ENCODE measurements at places on chromosomes 2 and 18.
A peak's percentile ranks its signal among the peaks of the same experiment; 100 is the strongest.

DNA sequence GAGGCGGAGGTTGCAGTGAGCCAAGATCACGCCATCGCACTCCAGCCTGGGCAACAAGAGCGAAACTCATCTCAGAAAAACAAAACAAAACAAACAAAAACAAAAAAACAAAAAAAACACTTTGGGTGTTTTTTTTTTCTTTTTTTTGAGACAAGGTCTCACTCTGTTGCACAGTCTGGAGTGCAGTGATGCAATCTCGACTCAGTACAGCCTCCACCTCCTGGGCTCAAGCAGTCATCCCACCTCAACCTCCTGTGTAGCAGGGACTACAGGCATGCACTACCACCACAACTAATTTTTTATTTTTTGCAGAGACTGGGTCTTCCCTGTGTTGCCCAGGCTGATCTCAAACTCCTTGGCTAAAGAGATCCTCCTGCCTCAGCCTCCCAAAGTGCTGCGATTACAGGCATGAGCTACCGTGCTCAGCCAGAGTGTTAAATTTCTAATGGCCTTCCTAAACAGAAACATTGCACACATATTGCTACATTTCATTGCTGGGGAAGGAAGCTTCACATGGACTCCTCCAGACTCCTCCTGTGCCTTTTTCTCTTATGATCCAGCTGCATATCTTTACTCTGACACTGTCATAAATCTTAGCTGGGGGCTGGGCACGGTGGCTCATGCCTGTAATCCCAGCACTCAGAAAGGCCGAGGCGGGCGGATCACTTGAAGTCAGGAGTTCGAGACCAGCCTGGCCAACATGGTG, 19.7 kb downstream of the STARD7 start:
- no peak for DNase-seq

DNA sequence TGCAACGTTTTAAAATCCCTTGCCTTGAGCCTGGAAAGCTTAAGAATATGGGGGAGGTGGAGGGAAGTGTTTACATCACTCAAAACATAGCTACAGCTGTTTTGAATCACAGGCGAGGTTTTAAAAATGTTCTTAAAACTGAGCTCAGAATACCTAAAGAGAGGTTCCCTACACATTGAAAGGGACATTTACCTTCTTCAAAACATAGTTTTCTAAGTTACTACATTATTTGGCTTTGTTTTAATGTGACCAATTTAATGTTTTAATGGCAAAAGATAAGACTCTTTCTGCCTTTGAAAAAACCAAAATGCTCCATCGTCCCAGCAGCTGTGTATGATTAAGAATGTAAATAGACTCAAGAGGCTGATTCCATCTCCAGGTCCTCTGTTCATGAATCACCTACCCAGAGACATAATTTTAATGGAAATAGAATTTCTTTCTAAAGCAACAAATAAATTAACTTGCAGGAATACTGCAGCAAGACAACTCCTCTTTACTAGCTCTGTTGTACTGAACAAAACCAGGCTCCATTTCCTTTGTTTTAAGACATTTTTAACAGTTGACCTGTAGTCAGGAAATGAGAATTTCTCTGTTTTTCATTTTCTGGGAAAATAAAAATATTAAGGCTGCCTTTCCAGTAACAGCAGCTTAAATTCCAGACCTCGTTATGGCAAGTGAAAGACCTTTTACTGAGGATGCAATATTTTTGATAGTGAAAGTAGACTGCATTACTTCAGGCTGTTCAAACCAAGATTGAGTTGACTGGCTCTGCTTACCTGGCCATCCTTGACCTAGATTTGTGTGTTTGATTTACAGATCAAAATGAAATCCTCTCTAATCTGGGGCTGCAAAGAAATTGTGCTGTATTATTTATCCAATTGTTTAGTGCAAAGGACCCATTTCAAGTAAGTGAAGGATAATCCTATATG, 33.7 kb upstream of the WDR75 start:
- DNase-seq, result no peak

DNA sequence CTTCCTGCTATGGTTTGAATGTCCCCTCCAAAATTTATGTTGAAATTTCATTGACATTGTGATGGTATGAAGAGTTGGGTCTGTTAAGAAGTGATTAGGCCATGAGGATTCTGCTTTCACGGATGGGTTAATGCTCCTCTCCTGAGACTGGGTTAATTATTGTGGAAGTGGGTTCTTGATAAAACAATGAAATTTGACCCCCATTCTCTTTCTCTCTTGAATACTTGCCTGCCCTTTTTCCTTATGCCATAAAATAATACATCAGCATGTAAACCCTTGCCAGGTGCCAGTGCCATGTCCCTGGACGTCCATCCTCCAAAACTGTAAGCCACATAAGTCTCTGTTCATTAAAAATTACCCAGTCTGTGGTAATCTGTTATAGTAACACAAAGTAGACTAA, 352.8 kb downstream of the LRRTM4 start:
- DNase-seq, result no peak

DNA sequence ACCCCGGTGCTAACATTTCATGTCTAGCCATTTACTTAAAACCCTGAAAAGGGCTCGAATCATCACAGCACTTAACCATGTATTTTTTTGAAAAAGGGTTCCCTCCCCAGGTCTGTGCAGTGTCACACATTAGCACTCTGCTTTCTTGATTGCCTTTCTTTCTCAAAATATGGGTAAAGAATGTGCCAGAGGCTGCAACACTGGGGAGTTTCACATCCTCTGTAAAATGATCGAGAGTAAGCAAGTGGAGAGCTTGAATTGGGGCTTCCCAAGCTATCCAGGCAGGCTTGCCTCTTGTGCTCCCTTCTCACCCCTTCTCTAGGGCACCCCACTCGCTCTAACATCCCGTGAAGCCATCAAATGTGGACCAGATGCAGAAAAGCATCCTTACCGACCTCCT, 177.0 kb upstream of the CCDC68 start:
- DNase-seq, result no peak

DNA sequence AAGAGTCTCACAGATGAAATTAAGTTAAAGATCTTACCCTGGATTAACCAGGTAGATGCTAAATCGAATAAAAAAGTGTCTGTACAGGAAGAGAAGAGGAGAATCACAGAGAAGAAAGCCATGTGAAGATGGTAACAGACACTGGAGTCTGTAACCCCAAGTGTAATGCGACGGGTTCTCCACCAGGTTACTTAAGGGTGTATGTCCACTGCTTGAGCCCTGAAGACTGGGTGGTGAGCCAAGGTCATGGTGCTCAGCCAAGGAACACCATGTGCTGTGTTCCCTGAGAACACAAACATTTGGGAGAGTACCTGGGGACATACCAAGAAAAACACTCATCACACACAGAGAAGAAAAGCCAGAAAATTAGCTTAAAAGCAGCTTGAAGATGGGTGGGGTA, 8.2 kb upstream of the ACADL start:
- DNase-seq, result no peak

DNA sequence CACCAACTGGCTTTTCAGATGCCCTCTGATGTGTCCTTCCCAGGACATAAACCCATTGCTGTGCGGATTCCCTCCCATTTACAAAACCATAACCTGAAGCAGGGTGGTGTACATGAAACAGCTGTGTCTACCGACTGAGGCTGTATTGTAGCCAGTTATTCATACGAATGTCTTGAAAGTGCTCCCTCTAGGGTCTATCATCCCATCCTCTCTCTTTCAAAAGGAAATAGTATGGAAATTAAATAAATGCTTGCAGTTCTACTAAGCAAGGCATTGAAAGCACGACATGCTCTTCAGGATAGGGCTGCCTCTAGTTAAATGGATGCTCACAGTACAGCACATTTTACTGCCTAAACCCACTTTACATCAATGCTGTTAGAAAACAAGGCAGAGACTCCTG, 112.2 kb upstream of the PXDN start:
- DNase-seq, result no peak

- no peak for DNase-seq
Observed at GRCh38 chr18:74567822-74568221, 29.8 kb upstream of the ZNF407 start.

DNA sequence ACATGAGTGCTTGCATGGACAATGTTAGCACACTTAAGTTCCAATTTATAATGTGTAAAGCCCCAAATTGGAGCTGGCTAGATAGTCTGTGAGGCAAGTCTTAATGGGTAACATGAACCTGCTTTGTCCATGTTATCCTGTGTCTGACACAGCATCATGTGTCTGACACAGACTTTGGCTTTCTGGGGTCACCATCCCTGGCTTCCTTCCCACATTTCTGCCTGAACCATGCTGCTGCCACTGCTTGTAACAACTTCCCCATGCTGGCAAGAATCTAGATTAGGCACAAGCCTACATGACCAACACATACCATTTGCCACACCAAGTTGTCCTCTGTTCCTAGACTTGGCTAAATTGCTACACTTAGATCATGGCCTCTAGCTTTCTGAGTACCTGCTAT, 49.8 kb upstream of the ZBTB7C start:
- DNase-seq, result no peak

DNA sequence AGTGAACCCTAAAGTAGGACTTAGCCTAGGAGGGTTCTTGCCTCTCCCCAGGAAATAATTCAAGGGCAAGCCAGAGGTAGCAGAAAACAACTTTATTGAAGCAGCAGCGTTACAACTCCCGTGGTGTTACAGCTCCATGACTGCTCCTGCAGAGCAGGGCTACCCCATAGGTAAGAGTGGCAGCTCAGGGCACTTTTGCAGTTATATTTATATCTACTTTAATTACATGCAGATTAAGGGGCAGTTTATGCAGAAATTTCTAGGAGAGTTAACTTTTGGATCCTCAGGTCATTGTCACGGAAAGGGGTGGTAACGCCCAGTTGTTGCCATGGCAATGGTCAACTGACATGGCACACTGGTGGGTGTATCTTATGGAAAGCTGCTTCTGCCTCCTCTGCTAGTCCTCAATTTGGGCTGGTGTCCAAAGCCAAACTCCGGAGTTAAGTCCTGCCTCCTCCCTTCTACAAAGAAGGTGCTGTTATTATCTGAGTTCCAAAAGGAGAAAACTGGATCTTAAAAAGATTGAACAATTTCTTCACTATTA, 1413.0 kb downstream of the DSC3 start:
- DNase-seq, result no peak

DNA sequence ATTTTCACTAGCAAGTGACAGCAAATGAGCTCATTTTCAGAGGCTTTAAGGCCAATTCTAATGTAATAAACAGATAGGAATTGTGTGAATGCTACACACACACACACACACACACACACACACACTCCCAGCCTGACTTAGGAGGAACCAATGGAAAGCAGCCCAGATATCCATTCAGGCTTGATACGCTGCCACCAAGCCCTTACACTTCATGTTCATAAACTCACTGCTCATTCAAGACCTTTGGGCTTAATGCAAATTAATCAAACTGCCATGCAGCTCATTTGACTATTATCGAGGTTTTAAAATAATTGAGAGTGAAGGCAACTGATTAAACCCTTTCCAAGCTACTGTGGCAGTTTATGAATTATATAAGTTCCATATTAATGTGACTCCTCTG, 298.9 kb upstream of the NCKAP5 start:
- no peak for DNase-seq

DNA sequence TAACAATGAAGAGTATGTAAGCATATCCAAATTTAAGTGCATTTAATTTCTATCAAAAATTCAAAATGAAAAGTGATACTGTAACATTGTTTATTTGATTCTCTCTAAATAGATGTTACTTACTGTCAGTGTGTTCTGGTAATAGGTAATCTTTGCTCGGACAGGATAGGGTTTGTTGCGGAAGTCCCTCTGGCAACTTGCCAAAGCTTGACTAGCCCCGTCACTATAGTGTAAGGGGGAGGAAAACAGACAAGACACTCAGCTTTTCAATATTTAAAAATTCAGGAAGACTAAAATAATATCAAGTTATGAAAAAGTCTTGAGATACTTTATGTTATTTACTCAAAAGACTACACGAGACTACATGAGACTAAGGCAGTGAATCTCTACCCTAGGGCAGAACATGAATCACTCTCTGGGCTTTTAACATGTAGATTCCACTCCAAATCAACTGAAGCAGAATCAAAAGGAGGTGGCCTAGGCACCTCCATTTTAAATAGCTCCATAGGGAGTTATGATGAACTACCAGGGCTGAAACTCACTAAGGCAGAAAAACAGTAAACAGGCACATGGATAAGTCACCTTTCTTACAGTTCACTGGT, 5.9 kb downstream of the LMAN1 start:
- DNase-seq, result no peak

GRCh38 chr2:72115110-72116080, 32.3 kb downstream of the CYP26B1 start:
- peak; percentile 40 for DNase-seq

GRCh38 chr2:46072101-46072820, 224.9 kb upstream of the EPAS1 start:
- DNase-seq, result peak; percentile 77

DNA sequence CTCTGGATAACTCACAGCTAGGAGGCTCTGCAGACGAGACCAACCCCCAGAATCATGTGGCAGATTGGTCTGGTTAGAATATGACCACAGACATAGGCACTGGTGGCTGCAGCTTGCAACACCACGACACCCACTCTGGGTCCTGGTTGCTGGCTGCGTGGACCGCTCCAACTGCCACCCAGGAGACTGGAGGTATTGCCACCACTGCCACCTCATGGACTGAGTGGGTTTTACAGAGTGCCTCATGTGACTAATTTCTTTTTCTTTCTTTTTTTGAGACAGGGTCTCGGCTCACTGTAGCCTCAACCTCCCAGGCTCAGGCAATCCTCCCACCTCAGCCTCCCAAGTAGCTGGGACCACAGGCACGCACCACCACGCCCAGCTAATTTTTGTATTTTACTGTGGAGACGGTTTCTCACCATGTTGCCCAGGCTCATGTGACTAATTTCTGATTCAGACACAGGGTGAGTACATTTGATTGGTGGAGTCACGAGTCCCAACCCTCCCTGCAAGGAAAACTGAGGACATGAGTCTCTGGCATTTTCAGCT, 29.9 kb upstream of the NT5DC4 start:
- DNase-seq, result no peak

GRCh38 chr2:177355874-177356273, 36.7 kb upstream of the AGPS start:
- DNase-seq, result no peak
